PC-3 (cell line): ENCODE measurements at places on chromosomes 7 and 10. TPM values are rescaled to one million over a fixed set of nuclear protein-coding genes. Genes with fewer than 3 reads are reported as not detected.
A peak's percentile ranks its signal among the peaks of the same experiment; 100 is the strongest.

Gene CFAP69
- total RNA-seq, result 3.1 and 6.6 TPM in 2 replicates

Gene MKI67
- total RNA-seq, result 66.0 and 84.9 TPM in 2 replicates

Gene CPA1
- total RNA-seq, result not detected in 2 replicates

Gene CHN2
- total RNA-seq, result 3.1 and 7.7 TPM in 2 replicates

Gene FOXL3
- total RNA-seq, result not detected in 2 replicates

Gene SP8
- total RNA-seq, result not detected in 2 replicates

Gene PLAU
- 1,570 and 1,582 TPM in 2 replicates for total RNA-seq

Gene ERVW-1
- not detected in 2 replicates for total RNA-seq

Gene FAM24B
- 5.2 and 12.4 TPM in 2 replicates for total RNA-seq

Gene CCDC7
- 14.1 and 19.1 TPM in 2 replicates for total RNA-seq

DNA sequence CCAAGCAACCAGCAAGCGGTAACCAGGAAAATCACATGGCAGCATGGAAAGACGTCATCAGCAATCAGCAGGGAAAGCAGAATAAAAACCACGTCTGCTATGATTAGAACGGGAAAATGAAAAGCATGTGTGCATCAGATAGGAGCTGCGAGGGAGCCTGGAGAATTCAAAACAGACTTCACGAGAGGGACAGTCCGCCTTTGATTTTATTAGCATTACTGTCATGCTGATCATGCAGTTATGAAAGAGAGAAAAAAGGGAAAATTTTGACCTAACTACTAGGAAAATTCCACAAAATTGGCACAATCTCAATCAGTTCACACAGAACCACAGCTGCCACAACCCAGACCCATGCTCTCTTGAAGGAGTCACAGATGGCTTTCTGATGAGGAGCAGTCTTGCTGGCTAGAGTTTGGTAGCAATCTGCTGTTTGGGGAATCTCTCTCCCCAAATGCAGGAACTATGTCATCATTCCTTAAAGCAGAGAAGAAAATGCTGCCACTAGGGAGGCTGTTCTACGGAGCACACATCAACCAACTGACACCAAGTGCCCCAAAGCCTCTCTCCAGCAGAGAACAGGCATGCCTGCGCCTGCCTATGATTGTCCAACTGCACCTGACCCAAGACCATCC is 295.9 kb downstream of the TNS3 start:
- no peak for DNase-seq

GRCh38 chr10:12800302-12800701 is 201.2 kb downstream of the CCDC3 start:
- DNase-seq, result peak; percentile 3

- DNase-seq, result no peak
These were observed 30.0 kb upstream of the SLF2 start for GRCh38 chr10:100882671-100883311.

- DNase-seq, result peak; percentile 73
These were observed 115.8 kb downstream of the SEMA3D start for GRCh38 chr7:85070967-85071628.

DNA sequence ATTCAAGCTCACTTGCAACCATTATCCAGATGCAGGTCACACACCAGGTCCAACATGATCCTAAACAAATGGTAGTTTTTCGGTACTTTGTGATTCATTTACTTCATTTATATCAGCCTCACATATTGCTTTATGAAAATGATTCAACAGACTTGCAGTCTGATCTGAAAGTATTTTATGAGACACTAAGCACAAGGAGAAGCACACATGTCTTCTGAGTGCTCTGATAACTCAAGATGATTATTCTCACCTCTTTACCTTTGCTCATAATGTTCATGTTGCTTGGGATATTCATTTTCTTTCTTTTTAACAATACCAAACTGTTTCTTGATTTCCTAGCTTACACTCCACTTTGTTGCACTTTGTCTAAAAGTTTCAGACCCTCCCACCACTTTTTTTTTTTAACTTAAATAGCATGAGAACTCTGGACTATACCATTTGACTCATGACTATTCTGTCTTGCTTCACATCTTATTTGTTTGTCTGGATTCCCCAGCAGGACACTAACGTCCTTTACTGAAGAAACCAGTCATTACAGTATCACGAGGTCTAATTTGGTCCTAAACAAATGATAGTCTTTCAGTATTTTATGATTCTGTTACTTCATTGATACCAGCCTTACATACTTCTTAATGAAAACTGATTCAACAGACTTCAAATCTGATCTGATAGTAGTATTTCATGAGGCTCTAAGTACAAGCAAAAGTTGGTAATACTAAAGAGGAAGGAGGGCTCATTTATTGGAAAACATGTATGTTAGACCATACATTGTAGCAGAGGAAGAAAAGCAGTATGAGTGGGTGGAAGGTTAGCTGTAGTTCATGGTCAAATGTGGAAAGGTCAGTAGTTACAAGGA is 171.8 kb upstream of the AHR start:
- no peak for DNase-seq

GRCh38 chr7:19284596-19285300 is 139.5 kb upstream of the FERD3L start:
- DNase-seq, result peak; percentile 66

GRCh38 chr10:88974446-88975376 is 15.9 kb upstream of the FAS start:
- DNase-seq, result peak; percentile 27

DNA sequence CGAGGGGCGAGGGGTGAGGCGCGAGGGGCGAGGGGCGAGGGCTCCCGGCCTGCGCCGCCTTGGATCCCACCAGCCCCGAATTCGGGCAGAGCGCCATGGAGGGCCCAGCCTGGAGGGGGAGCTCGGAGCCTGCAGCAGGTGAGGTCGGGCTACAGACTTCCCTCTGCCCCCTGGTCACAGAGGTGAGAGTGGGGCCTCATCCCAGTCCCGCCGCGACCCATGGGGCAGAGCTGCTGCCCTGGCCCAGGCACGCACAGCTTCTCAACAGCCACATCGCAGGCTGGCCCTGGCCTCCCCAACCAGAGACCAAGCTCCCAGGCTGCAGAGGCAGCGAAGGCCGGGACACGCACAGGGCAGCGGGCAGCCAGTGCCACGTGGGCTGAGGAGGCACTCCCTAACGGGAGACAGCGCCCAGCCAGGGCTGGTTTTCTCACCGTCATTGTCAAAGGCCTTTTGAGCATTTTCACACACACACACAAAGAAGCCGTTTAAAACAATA is 191.8 kb downstream of the PTPRN2 start:
- peak; percentile 5 for DNase-seq

DNA sequence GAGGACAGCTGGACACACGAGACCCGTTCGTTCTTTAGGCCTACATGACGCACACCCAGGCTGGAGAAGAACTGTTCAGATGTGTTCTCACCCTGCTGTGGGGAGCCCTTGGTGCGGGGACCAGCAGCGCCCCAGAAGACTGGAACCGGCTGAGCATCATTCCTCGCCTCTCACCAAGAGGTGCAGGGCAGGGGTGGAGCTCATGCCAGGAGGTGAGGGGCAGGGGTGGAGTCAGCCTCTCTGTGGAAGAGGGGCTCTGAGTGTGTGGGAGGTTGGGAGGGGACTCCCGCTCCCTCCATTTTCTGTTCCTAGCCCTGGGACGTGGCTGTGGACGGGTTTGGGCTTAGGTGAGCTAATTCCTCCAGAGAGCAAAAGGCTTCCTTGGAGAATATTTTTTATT is 66.0 kb upstream of the SHH start:
- no peak for DNase-seq

DNA sequence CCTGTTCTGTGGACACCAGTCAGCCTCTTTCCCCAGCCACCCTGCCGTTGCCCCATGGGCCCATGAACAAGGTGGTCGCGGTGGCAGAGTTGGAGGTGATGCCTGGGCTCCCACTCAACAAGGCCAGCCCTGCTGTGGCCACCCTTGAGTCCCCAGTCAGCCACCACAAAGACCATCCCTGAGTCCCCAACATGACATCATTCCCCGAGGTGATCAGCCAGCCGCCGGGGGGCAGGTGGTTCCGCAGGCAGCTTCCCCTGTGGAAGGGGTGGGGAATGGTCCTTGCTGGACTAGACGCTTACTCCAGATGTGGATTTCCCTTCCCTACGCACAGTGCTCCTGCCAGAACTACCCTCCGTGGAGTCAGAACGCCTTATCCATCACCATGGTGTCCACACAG is 271.7 kb downstream of the PTPRN2 start:
- DNase-seq, result no peak

- peak; percentile 70 for DNase-seq
These were observed 205.8 kb upstream of the FRMD4A start for GRCh38 chr10:14536241-14537213.

- no peak for DNase-seq
These were observed 18.3 kb downstream of the FAM149B1 start for GRCh38 chr10:73186266-73186665.

GRCh38 chr10:122161795-122162194 is 109.3 kb upstream of the BTBD16 start:
- no peak for DNase-seq

DNA sequence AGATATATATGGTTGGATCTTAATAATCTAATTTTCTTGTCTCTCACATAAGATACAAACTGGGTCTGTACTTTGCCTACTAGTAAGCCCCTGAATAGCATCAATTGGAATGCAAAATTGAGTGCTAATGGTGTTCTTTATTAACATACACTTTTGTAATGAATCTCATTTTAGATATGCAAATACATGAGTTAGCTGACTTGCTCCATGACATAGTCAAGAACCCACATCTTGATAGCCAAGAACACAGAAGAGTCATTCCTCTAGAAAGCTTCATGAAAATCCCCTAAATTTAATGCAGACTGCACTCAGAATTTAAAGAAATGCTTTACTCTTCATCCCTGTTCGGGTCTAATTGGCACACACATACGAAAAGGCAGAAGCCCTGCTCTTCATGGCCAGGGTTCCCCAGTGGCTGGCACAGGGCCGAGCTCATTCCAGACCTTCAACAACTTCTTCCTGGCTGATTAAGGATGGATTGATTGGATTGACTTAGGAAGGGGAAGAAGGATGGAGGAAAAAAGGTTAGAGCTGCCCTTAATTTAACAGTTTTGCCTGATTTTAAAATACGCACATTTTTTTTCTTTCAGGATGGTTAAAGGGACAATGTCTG is 431.1 kb upstream of the KLF6 start:
- DNase-seq, result no peak

- peak; percentile 6 for DNase-seq
These were observed 274.3 kb upstream of the NEBL start for GRCh38 chr10:21171197-21171935.

DNA sequence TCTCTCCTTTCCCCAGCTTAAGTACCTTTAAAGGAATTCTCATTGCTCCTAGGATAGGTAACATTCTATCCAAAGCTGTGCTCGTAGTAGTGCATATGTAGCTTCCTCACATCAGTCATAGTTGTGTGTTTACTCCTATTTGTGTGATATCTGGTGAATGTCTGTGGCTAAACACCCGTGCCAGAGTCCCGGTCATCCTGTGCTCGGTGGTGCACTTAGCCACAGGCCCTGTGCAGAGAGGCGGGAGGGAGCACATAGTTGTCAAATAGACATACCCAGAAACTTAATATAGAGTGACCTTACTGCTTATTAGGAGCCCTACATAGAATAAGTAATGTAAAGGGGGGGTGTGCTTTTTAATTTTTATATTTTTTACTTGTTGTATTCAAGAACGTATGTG is 76.6 kb downstream of the RBM33 start:
- DNase-seq, result no peak

DNA sequence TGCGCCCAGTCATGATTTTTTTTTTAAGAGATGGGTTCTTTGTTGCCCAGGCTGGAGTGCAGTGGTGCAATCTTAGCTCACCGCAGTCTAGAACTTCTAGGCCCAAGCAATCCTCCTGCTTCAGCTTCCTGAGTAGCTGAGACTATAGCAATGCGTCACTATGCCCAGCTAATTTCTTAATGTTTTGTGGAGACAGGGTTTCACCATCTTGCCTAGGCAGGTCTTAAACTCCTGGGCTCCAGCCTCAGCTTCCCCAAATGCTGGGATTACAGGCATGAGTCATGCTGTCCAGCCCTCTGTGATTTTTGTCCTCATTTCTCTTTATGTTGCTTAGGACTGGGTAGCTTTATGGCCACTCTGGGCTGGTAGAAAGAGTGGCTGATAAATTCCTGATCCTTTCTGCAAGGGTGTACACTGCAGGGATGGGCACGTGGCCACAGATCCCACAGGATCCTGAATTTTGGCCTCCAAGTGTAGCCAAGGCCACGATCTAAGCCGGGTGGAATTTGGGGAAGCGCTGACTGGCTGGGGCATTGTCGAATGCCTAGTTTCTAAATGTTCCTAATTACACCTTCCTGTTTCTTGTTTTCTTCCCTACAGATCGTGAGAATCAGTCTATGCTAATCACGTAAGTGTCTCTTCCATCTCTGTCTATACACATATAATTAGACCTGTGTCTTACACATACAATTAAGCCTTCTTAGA is 24.1 kb upstream of the MYH16 start:
- DNase-seq, result no peak

DNA sequence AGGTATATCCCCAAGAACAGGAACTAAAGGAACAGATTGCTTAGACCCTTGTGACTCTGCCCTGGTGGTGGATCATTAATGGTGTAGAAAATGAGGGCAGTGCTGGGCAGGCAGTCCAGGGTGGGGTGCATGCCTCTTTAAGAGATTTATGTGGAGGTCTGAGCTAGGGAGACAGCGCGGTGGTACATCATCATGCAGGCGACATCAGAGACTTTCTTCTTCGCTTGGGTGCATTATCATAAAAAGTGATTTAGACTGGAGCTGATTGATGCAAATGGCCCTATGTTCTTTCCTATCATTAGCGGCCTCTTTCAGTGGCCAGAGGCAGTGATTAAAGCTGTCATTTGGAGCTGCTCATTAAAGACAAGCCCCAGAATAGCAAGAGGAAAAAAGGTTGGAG is 519.1 kb upstream of the GALNT17 start:
- no peak for DNase-seq

- DNase-seq, result no peak
These were observed 8.0 kb downstream of the DNAJC1 start for GRCh38 chr10:21995557-21995956.

- DNase-seq, result peak; percentile 1
These were observed 1.5 kb downstream of the MKLN1 start for GRCh38 chr7:131329176-131329570.

DNA sequence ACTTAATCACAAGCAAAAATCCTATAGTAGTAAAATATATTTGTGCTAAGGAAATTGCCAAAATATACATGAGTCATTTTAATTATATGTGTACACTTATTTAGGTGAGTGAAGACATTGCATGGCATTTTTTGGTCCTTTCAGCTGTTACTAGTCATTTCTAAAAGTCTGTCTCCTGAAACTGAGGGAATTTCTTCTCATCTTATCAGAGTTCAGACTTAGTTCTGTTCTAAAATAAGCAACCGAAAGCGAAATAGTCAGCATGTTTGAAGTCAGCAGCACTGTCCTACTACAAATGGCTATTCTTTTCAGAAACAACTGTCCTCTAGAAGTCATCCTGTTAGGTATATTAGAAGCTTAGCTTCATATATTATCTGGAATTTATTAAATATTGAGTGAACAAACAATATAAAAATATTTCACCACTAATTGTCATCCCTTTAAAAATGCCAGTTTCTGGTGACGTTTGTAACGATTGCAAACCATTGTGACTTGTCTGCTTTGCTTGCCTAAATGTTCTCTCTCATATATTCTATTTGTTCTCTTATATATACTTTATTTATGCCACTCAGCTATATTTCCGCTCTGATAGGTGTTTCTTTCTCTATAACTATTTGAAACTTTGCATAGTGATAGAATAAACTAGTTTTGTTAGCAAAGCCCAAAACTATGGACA is 227.4 kb upstream of the KAT6B start:
- DNase-seq, result peak; percentile 74
